H9 (cell line): ENCODE measurements at places on chromosomes 11 and 22. TPM values are rescaled to one million over a fixed set of nuclear protein-coding genes. Genes with fewer than 3 reads are reported as not detected.

DNA sequence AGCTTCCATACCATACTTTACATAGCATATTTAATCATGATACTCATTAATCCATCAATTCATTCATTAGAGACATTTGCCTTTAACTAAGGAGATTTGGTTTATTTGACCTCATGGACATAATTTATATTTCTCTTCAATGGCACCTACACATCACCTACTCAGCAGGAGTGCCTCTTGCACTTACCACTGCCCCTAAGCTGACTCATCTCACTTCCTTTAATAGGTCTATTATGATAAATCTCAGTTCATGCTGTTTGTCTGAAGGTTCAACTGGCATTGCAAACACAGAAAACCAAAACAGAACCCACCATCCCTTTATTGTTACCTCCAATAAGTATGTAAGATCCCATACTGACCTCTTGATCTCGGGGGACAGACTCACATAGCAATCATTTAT, 186.7 kb downstream of the LUZP2 start:
- DNase-seq = no peak

DNA sequence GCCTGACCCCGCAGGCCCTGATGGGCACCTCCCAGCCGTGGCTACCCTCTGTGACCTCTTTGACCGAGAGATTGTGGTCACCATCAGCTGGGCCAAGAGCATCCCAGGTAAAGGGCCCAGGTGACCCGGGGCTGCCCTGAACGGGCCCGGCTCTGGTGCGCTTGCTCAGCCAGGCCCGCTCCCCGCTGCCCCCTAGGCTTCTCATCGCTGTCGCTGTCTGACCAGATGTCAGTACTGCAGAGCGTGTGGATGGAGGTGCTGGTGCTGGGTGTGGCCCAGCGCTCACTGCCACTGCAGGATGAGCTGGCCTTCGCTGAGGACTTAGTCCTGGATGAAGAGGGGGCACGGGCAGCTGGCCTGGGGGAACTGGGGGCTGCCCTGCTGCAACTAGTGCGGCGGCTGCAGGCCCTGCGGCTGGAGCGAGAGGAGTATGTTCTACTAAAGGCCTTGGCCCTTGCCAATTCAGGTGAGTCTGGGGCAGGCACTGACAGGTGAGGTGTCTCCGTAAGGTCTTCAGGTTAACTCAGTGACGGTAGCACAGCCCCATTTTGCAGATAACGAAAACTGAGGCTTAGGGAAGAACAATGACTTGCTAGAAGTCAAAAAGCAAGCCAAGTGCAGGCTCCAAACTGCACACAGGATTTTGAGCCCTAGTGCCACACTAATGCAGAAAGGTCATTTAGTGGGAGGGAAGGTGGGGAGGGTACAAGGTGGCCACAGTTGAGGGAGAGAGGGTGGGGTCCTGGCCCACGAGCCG, 2.4 kb downstream of the TRMT112 start:
- DNase-seq = no peak

Gene OR51E2
- total RNA-seq = not detected in 2 replicates

- DNase-seq = no peak
Observed at GRCh38 chr11:72988821-72989220, 153.3 kb downstream of the FCHSD2 start.

- DNase-seq = no peak
Observed at GRCh38 chr11:41895081-41895480, 435.6 kb upstream of the LRRC4C start.

- peak; percentile 96 for DNase-seq
Observed at GRCh38 chr11:76235233-76236091, 29.2 kb upstream of the WNT11 start.

Gene TMEM109
- total RNA-seq = 36.4 and 38.0 TPM in 2 replicates

DNA sequence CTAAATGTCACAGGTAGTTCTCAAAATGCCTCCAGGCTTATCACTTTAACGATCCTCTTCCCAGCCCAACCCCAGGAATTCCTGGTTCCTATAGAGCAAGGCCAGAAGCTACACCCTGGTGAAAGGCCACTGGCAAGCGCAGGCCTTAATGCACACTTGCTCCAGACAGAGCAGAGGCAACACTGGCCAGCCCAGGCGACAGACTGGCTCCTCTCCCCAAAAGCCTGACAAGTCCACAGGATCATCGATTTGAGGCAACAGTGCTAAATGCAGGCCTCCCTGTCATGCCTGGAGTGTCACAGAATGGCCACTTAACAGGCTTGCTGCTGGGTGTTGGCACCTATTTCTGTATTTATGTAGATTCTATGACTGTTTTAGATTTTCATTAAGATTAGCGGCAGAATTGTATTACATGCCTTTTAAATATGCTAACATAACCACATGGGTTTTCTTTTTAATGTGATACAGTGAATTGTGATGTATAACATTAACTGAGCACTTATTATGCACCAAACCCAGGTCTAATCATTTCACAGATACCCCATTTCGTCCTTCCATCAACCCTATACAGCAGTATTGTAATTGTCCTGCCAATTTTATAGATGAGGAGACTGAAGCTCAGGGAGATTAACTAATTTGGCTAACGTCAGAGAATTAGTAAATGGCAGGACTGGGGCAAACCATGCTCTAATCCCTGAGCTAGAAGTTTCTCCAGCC, 38.6 kb downstream of the PACSIN2 start:
- no peak for DNase-seq

- peak; percentile 95 for DNase-seq
Observed at GRCh38 chr11:77066229-77067042, at the start of gene CAPN5. TSS of gene CAPN5 (plus strand) at chr11:77066971. CDS start at chr11:77084887, 17,916 bp downstream.

Gene NPAS4
- total RNA-seq = 1.6 and 1.8 TPM in 2 replicates

DNA sequence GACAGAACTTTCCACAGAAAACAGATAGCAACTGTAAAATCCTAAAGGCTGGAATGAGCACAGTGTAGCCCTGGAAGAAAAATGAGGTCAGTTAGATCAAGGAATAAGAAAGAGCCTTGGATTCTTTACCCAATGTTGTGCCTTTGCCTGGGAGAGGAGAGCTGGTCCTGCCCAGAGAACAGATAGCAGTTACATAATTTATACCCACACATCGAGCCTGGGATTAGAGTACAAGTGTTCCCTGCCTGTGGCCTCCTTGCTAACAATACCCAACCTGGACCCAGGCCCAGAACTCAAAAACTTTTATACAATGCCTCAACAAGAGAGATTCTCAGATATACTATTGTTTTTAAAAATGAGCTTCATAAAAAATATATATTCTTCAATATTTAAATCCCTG, 1998.4 kb downstream of the LRRC4C start:
- DNase-seq = no peak
